ENCODE measurements at places on chromosomes 16 and 17.

DNA sequence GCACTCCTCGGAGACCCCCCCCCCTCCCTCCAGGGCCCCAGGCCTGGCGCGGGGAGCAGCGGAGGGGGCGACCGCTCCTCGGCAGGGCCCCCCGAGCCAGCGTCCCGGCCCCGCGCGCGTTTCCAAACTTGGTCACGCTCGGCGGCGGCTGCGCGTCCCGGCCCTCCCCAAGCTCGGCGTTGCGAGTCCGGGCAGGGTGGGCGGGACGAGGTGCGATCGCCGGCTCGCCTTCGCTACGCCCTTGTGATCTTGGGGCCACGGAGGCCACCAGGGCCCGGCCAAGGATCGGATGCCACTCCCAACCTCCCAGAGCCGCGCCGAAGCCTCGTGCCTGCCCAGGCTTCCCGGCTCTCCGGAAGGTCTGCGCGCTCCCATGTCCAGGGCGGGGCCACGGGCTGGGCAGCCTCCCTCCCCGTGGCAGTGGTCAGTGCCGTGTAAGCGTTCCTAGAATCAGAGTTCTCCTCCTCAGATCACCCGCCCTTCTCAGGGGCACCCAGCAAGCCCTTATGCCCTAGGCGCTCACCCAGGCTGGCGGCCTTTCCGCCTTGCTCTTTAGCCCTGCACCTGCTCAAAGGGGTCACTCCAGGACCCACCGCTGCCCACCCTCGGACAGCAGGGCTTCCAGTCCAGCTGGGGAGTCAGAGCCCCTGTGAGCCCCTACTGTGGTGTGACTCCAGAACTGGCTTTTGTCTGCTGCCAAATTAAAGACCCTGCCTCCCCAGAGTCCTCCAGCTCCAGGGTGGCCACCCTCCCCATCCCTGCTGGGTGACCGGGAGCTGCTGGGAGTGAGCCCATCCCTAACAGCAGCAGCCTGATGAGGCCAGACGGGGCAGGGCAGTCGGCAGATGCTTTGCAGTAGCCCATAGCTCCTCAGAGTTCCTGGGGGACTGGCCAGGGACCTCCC lies 12.2 kb upstream of the MRPS23 start:
- DNase-seq: no peak

- DNase-seq: no peak
Observed at GRCh38 chr17:5331506-5331905, 49.4 kb downstream of the RABEP1 start.

DNA sequence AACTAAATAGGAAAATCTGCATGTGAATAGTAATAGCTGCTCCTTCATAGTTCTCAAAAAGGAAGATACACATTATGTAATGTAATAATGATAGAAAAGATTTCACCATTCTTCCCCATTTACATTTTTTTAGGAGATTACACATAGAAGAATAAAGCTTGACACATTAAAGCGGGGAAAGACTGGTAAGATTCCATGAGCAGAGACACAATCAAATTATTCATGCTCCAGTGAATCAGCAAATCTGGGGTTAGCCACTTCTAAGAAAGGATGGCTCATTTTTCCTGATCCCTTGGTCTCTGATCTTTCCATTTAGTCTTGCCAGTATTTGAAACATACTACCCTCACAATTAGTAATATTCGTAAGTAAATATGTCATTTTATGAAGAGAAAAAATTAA lies 81.9 kb downstream of the CA4 start:
- no peak for DNase-seq

GRCh38 chr17:18099516-18099915 lies 9.0 kb upstream of the MYO15A start:
- DNase-seq: no peak

- no peak for DNase-seq
Observed at GRCh38 chr17:43645450-43645764, 16.3 kb downstream of the MEOX1 start.

- DNase-seq: no peak
Observed at GRCh38 chr16:85812031-85812807, 12.7 kb downstream of the COX4I1 start.

DNA sequence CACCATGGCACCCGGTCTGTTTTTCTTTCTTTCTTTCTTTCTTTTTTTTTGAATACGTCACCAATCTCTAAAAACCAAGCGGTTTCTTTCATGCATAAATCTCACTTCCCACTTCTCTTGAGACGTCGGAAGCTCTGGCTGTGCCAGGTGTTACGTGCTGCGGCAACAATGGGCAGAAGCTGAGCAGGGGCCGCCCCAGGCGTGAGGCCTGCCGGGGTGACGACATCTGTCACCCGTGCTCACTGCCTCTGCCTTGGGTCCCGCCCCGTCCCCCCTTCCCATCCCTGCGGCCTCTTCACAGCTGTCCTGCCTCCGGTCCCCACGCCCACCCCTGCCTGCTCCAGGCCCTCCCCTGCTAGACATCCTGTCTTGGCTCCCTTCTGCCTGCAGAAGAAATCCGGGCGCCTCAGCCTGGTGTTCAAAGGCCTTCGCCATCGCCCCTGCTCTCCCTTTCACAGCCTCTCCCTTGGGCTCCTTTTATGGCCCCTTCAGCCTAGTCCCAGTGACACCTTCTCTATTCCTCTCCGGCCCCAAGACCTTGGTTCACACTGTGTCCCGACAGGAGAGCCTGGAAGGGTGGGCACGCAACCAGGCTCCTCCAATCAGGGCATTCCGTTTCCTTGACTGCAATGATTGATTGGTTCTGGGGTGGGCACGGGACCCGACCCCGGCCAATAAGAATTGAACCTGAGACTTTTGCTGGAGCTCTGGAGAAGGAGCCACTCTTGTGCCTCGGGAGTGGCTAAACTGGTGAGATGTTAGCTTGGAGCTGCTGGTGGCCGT lies 4.8 kb downstream of the P2RX1 start:
- DNase-seq: no peak

DNA sequence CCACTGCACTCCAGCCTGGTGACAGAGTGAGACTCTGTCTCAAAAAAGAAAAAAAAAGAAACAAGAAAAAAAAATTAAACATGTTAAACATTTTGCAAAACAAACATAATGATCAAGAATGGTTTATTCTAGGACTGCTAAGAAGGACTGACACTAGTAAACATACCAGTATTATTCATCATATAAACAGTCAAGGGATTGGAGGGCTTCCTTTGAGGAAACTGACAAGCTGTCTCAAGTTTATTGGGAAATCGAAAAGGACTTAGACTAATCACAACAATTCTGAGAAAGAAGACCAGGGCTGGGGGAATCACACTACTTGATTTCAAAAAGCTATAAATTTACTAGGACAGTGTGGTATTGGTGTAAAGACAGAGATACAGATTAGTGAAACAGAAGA lies 75.5 kb downstream of the MYH10 start:
- DNase-seq: no peak

DNA sequence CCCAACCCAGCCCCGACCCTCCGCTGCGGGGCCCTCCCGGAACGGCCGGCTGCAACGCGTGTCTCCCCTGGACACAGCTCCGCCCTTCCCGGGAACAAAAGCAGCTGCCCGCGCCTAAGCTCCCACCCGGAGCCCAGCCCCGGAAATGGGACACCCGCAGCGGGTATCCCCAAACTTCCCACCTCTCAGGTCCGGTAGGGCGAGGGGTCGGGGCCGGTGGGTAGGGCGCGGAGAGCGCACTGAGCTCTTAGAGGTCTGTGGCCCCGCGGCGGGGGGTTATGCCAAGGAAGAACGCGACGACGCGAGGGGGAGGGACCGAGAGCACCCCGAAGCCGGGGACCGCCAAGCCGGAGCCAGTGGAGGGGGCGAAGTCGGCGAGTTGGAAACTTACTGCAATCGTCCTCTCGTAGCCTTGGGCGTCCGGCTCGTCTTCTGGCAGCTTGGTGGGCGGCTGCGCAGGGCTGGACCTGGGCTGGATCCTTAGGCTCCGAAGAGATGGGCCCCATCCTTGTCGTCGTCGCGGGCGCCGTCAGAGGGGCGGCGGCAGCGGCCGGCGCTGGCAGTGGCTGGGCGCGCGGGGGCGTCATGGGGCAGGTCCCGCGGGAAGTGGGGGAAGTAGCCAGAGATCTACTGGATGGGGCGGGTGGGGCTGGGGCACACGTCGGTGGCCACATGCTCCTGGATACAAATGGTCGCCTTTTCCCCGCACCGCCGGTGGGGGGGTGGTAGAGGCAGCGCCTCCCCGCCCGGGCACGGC lies 6.9 kb downstream of the USP6 start:
- DNase-seq: no peak

GRCh38 chr16:17524656-17525055 lies 53.9 kb upstream of the XYLT1 start:
- no peak for DNase-seq

DNA sequence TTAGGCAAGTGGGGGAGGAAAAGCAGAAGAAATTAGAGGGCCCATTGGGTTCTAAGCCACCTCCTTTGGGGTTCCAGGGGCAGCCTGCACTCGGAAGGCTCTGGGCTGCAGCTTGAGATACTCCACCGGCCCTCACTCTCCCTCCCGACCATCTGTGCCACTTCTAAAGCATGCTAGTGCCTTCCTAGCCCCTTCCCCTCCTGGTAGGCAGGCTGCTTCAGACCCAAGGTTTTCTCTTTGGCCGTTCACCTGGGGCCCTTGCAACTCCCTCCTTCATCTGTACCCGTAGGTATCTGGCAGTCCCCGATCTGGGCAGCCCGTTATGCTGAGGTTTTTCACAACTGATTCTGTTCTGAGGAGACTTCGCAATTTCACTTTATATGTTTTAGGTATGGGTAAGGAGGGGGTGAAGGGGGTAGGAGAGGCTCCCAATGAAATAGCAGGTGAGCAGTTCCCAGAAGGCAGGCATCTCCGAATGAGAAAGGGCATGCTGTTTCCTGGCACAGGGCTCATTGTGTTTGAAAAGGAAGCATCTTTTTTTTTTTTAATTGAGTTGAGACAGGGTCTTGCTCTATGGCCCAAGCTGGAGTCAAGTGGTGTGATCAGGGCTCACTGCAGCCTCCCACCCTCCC lies 98.7 kb downstream of the RAB11FIP4 start:
- no peak for DNase-seq

- no peak for DNase-seq
Observed at GRCh38 chr17:63697341-63698286, 2.3 kb downstream of the LIMD2 start.

GRCh38 chr16:12583237-12583897 lies 220.3 kb downstream of the CPPED1 start:
- no peak for DNase-seq
